ENCODE measurements at places on chromosomes 6 and 20. TPM values are rescaled to one million over a fixed set of nuclear protein-coding genes. Genes with fewer than 3 reads are reported as not detected.

DNA sequence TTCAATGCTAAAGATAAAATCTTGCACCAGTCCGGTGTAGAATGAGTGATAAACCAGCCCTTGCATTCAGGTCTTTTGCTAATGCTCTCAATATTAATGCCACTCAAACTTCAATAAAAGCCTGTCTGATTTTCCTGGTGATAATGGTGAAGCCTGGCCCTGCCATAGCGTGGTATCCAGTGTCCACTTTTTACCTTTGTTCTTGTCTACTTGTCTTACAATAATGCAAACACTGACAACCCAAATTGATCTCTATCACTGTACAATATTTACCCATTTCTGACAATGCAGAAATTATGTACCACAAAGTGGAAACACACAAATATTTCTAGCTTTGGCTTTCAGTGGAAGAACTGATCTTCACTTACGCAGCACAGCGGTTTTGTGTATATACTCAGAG, 189.1 kb downstream of the ZDHHC14 start:
- no peaks in the 10 kb centered on the region for H3K36me3 ChIP-seq
- no peak overlapping the region for H3K27ac ChIP-seq
- no peak overlapping the region for H3K4me3 ChIP-seq
- no peak for DNase-seq

- H3K4me3 ChIP-seq = no peak overlapping the region
- no peaks in the 10 kb centered on the region for H3K27me3 ChIP-seq
- no peak overlapping the region for H3K27ac ChIP-seq
- no peaks in the 10 kb centered on the region for H3K4me1 ChIP-seq
Measured at GRCh38 chr6:54681267-54681666, 165.3 kb upstream of the FAM83B start.

- no peaks in the 10 kb centered on the region for H3K27me3 ChIP-seq
- peaks cover 37% of the 10 kb centered on the region for H3K4me1 ChIP-seq
- no peak for DNase-seq
- H3K27ac ChIP-seq = peak overlapping the region; percentile 86
- peak overlapping the region; percentile 31 for H3K4me3 ChIP-seq
Measured at GRCh38 chr6:154738551-154738961, 5.3 kb downstream of the SCAF8 start.

- no peaks in the 10 kb centered on the region for H3K27me3 ChIP-seq
- no peak overlapping the region for H3K27ac ChIP-seq
- H3K36me3 ChIP-seq = peaks cover 5% of the 10 kb centered on the region
- H3K4me1 ChIP-seq = peaks cover 15% of the 10 kb centered on the region
- no peak overlapping the region for H3K4me3 ChIP-seq
- DNase-seq = no peak
Measured at GRCh38 chr20:58331961-58332551, 22.5 kb downstream of the RAB22A start.

DNA sequence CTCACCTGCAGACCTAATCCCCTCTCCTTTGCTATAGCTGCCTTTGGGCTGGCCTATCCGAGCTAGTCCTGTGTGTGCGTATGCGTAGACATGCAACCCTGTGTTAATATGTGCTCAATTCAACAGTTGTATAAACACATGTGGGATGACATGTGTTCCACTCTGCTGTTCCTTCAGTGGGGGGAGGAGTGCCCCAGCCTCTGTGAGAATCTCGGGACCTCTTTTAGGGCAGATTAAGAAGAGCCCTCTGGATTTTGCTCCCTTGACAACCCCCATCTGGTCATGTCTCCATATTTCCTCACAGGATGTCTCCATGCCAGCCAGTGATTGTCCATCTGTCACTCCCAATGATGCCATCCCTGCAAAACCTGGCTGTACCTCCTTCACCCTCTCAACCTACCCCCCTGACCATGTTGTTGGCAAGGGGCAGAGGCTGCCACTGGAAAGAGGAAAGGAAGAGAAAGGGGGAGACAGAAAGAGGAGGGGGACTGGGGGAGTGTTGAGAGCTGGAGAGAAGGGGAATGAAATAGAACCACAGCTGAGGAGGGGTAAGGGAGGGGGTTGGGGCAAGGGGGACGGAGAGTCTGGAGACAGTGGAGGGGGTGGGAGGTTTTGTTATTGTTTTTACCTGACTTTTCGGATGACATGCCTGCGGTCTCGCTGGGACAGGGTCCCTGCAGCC, 417 bp downstream of the PRRT1 start:
- peak overlapping the region; percentile 73 for H3K27ac ChIP-seq
- H3K4me3 ChIP-seq = peak overlapping the region; percentile 33
- peaks cover 32% of the 10 kb centered on the region for H3K4me1 ChIP-seq
- no peak for DNase-seq
- H3K36me3 ChIP-seq = peaks cover 6% of the 10 kb centered on the region

LAMP5 gene
- total RNA-seq = not detected

POM121L2 gene
- not detected for total RNA-seq

TMEM151B gene
- 3.5 TPM for total RNA-seq

GRCh38 chr6:41937861-41938574, 3.6 kb downstream of the CCND3 start:
- H3K36me3 ChIP-seq = peaks cover 2% of the 10 kb centered on the region
- H3K4me3 ChIP-seq = no peak overlapping the region
- H3K27me3 ChIP-seq = peaks cover 25% of the 10 kb centered on the region
- no peak overlapping the region for H3K27ac ChIP-seq
- peaks cover 10% of the 10 kb centered on the region for H3K4me1 ChIP-seq

DNA sequence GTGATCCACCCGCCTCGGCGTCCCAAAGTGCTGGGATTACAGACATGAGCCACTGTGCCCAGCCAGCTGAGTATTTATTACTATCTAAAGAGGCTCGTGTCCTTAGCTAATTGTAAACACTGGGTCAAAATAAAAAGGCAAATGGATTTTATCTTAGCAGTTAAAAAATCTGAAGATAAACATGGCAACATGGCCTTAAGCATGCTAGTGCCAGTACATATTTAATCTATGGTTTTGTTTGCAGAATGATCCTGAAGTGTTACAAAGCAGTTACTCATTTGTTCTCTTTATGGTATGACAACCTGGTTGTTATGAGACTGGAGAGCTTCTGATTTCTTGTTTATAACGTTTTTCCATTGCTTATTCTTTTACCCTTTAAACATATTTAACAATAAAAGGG, 3.9 kb upstream of the KIAA0408 start:
- no peaks in the 10 kb centered on the region for H3K36me3 ChIP-seq
- no peak overlapping the region for H3K4me3 ChIP-seq
- no peak for DNase-seq
- H3K27ac ChIP-seq = no peak overlapping the region
- H3K27me3 ChIP-seq = no peaks in the 10 kb centered on the region

GRCh38 chr6:139597771-139598755, 223.6 kb upstream of the CITED2 start:
- no peak for DNase-seq
- H3K4me1 ChIP-seq = peaks cover 23% of the 10 kb centered on the region
- no peak overlapping the region for H3K4me3 ChIP-seq
- no peaks in the 10 kb centered on the region for H3K36me3 ChIP-seq

- peaks cover 2% of the 10 kb centered on the region for H3K4me1 ChIP-seq
- H3K27me3 ChIP-seq = peaks cover 9% of the 10 kb centered on the region
- no peak for DNase-seq
- no peak overlapping the region for H3K4me3 ChIP-seq
Measured at GRCh38 chr20:60632391-60633262, 619.4 kb upstream of the CDH4 start.

ELOVL2 gene
- total RNA-seq = 6.0 TPM

DNA sequence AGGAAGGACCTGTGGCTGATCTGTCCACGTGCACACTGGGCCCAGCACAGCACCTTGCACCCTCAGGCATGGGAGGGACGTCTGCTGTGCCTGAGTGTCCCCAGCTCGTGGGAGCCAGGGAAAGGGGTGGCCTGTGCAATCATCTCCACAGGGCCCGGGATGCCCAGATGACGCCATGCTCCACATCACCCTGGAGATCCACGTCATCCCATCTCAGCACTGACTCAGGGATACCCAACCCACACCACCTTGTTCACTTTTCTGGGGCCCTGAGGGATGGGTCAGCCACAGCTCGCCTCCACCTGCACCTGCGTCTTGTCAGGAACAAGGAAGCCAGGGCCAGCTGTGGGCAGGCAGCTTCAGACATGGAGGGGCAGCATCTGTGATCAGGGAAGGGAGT, 48.2 kb downstream of the RAB44 start:
- H3K27me3 ChIP-seq = peaks cover 10% of the 10 kb centered on the region
- no peak for DNase-seq
- peaks cover 10% of the 10 kb centered on the region for H3K4me1 ChIP-seq
- H3K4me3 ChIP-seq = no peak overlapping the region
- no peaks in the 10 kb centered on the region for H3K36me3 ChIP-seq

DNA sequence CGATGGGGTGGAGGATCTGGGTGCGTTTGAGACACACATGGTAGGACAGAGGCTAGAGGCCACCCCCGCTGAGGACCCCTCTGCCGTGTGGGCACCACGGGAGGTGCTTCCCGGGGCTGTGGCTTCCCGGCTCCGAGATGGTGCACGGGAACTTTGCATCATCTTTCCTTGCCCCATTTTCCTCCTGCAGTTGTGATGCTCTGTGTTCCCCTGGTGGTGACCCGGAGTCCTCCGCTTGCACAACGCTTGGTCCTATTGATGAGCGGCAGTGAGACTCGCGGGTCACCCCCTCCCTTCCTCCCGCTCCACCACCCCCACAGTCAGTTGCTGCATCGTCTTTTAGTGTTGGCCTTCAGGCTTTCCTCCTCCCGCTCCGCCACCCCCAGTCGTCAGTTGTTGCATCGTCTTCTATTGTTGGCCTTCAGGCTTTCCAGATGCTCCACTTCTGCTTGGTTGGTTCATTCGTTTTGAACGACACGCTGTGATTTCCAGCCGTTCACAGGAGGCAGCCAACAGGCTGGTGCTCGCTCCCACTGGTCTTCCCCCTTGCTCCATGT, 37.3 kb downstream of the PYGB start:
- no peaks in the 10 kb centered on the region for H3K4me1 ChIP-seq
- DNase-seq = no peak
- no peaks in the 10 kb centered on the region for H3K27me3 ChIP-seq
- no peak overlapping the region for H3K27ac ChIP-seq
- peaks cover 19% of the 10 kb centered on the region for H3K36me3 ChIP-seq

DNA sequence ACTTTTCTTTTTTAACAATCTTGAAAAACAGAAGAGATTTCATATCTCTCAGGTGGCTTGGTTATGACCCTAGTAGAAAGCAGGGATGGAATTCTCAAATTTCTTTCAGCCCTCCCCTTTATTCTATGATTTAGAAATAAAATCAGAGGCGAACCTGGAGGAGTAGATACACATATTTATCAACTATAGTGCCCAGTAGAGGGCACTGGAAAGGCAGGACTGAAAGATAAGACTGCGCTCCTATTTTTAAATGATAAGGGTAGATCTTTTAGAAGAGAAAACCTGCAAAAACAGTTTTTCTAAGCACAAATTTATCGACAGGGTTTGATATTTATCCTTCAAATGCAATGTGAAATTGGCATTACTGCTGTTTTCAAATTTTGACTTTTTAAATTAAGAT, 1296.6 kb downstream of the EPHA7 start:
- H3K36me3 ChIP-seq = no peaks in the 10 kb centered on the region
- peaks cover 5% of the 10 kb centered on the region for H3K4me1 ChIP-seq
- no peak overlapping the region for H3K4me3 ChIP-seq
- no peak for DNase-seq
- no peak overlapping the region for H3K27ac ChIP-seq

DNA sequence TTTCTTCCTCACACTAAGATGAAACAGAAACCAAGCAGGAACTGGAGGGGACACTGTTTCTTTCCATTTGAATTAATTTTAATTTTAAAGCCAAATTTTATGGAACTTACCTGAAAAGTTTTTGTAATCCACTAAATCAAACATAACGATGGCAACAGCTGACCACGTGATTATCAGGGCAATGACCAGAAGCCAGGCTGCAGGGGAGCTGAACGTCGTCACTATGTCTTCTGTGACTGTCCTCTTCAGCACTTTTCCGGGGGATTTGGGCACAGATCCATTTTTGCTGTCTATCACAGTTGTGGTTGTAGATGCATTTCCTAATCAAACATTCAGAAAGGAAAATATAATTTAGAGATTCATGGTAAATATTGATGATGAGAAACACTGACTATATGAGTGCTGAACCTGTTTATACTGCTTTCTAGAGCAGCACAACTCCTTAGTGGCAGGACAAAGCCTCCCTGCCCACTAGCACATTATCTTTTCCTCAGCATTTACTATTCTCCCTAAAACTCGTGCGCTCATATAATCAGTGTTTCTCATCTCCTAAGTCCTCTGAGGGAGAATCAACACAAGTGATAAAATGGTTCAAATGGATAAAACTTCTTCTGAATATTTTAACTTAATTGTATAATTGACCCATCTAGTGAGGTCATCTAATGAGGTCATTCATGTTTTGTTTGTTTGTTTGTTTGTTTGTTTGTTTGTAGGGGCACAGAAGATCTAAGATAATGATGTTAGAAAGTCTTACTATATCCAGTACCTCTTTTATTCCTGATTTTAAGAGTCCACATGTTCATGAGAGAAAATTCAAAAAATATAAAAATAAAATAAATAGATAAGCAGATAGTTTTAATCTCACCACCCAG, 65.7 kb downstream of the TRDN start:
- no peak overlapping the region for H3K4me3 ChIP-seq
- no peaks in the 10 kb centered on the region for H3K27me3 ChIP-seq
- H3K36me3 ChIP-seq = no peaks in the 10 kb centered on the region
- DNase-seq = no peak
- H3K27ac ChIP-seq = no peak overlapping the region
- peaks cover 12% of the 10 kb centered on the region for H3K4me1 ChIP-seq

MUC21 gene
- not detected for total RNA-seq

Measured in progenitor cell of endocrine pancreas (in vitro differentiated cells).